ENCODE measurements at places on chromosomes 11 and 22.

- DNase-seq, result no peak
These were observed 5.3 kb upstream of the CHADL start for GRCh38 chr22:41245917-41246499.

- DNase-seq, result no peak
These were observed 62.8 kb downstream of the MORC2 start for GRCh38 chr22:30905696-30906341.

GRCh38 chr11:8061555-8062428, 19.2 kb upstream of the TUB start:
- no peak for DNase-seq

DNA sequence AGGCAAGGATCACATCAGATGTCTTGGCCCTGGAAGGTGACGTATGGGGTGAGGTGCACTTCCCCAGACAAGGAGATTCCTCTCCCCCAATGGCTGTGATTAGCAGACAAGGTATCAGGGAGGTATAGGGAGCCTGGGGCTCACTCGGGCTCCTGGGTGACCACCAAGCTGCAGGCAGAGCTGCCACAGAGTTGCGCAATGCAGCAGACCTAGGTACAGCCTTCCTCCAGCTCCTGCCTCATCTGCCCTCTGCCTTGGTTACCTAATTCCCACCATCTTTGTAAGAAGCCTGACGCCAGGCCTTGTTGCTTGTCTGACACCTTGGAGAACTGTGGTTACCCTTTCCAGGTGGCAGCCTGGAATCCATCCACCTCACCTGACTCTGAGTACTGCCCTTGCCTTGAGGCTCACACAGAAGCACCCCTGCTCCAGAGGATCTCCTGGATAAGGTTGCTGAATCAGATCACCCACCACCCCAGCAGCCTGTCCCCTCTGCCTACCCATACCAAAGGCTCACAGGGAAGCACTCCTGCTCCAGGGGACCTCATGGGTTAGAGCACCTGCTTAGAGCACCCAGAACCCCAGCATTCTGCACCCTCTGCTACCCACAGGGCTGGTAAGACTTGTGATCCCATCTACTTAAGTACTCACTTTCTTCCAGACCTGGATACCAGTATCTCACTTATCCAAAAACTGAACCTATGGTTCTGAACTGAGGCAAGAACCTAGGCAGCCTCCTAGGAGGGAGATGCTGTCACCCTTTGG, 40.4 kb downstream of the GAB4 start:
- no peak for DNase-seq

GRCh38 chr11:46391186-46391577, 394 bp downstream of the CHRM4 start:
- DNase-seq, result no peak

GRCh38 chr11:11137339-11137738, 215.7 kb downstream of the CSNK2A3 start:
- no peak for DNase-seq

DNA sequence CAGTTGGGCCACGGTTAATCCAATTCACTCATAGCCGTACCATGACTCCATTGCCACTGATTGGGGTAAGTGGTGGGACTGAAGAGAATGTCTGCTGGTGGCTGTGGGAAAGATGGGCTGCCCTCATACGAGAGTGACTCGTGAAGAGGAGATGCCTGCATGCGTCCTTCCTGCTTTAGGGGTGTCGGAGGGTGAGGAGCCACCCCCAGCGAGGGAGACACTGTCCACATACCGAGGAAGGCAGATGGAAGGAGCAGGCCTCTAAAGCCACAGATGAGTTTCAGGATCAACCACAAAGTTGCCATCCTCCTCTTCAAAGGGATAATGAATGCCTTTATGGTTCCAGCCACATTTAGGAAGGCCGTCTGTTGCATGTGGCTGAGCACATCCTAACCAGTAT, 83.2 kb downstream of the GRIK4 start:
- no peak for DNase-seq

- DNase-seq, result no peak
These were observed 26.6 kb downstream of the P2RY2 start for GRCh38 chr11:73244589-73245240.

- DNase-seq, result no peak
These were observed 19.7 kb downstream of the OR51E2 start for GRCh38 chr11:4677948-4678347.

GRCh38 chr11:46912526-46913150, 5.7 kb downstream of the LRP4 start:
- DNase-seq, result no peak

DNA sequence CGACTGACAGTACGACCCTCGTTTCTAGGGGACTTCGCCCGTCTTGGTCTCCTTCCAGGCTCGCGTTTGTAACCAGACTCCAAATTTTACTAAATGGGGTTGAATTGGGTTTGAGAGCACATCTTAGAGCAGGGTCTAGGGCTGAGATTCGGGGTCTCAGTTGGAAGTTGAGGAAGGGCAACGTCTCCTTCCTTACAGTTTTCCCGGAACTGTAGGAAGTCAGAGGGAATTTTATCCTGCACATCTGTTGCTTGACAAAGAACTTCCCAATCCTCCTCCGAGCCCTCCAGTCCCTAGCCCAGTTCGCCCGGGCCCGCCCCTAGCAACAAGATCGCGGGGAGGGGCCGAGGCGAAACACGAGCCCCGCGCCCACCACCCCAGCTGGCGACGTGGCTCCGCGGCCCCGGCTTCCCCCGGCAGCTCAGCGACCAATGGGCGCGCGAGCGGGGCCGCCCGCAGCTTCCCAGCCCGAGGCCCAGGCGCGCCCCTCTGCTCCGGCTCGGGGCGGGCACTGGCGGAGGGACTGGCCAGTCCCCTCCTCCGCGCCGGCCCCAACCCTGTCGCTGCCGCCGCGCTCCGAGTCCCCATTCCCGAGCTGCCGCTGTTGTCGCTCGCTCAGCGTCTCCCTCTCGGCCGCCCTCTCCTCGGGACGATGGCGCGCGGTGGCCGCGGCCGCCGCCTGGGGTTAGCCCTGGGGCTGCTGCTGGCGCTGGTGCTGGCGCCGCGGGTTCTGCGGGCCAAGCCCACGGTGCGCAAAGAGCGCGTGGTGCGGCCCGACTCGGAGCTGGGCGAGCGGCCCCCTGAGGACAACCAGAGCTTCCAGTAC, at the start of gene RCN1:
Gene RCN1, plus strand, starts transcription at position 530 of the 826 bp plus-strand sequence. Its CDS starts 123 bp downstream, at position 653.
- no peak for DNase-seq

GRCh38 chr22:30968015-30968923, at the start of gene MORC2:
MORC2 (minus strand) TSS chr22:30968774; CDS start chr22:30967889, 885 bp downstream.
- no peak for DNase-seq

DNA sequence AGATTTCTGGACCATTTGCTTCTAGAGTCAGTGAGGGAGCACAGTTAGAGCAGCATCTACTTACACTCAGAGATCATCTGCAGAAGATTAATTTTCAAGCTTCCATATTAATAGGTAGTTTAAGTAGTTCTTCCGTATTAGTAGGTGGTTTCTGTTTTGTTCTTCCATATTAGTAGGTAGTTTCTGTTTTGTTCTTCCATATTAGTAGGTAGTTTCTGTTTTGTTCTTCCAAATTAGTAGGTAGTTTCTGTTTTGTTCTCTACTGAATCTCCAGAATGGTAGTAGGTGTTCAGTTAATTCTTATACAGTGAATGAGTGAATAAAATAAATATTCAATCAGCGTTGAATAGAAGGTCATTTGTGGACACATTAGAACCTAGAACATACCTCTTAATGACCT, 175.7 kb downstream of the TMEM135 start:
- DNase-seq, result no peak

DNA sequence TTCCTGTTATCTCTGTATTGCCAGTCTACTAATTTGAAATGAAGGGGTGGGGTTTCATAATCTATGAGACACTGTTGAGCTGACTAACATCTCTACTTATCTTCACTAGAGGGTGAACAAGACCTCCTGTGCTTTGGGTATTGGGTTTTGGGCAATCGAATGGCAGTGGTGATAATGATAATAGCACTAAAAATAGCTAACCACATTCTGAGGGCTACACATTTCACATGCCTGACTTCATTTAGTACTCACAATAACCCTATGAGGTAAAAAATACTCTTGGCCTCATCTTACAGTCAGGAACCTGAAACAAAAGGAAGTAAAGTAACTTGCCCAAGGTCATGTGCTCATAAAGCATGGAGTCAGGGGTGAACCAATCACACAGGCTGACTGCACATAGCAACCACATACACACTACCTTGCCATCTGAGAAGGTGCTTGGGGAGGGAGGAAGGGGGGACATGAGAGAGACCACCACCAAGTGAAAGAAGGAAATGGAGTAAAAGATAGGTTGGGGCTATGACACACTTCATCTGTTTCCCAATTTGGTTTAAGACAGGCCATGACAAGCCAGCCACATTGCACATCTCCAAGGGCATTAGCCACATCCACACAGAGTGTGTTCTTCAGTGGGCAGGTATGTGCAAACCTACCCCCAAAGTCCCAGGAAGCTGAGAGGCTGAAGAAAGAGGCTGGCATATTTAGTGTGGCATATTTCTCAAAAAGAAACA, 387.6 kb upstream of the DDI1 start:
- no peak for DNase-seq

DNA sequence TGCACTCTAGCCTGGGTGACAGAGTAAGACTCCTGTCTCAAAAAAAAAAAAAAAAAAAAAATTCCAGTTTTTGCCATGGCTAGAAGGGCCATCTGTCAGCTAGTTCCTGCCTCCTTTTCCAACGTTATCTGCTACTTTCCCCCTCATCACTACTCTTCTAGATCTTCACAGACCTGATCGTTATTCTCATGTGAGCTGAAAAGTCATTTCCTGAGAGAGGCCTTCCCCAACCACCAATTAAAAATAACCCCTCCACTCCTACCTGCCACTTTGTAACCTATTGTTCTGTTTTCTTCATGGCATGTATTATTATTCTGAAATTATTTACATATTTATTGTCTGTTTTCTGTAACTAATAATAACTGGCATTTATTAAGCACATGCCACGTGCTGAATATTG, 24.2 kb downstream of the SGSM3 start:
- no peak for DNase-seq

GRCh38 chr11:28400331-28401100, 292.3 kb downstream of the METTL15 start:
- DNase-seq, result no peak

GRCh38 chr11:131689049-131689925, 318.9 kb downstream of the NTM start:
- no peak for DNase-seq

- DNase-seq, result no peak
These were observed 8.6 kb upstream of the IGLL5 start for GRCh38 chr22:22878801-22879674.

DNA sequence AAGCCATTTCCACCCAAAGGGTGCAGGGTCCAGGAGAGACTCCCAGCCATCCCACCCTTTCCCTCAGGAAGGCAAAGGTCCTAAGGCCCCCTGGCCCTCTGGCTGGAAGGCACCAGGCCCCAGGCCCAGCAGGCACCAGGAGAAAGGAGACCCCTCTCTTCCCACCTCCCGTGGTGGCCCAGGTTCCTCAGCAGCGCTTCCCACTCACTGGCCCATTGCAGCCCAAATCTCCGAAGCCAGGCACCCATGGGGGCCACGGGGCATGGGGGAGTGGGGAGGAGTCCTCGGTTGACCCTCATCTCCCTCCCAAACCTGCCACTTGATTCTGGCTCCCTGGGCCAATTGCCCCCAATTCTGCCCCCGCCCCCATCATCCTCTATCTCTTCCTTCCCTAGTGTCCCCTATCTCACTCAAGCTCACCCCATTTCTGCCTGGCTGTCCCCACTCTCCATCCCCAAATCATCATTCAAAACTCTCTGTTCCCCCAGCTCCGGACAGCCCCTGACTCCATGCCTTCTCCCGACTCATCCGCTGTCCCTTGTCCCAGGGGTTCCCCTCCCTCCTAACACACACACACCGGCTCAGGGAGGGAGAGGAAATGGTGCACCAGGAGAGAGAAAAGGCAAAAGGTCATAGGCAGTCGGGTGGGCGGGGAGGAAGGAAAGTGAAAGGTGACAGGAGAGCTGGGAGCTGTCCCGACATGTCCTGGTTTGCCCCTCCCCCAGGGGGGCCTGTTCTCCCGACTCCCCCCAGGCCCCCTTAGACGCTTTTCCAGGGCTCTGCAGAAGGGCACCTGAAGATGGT, 1.2 kb downstream of the LIF start:
- no peak for DNase-seq

- no peak for DNase-seq
These were observed 205.6 kb downstream of the ADAMTS15 start for GRCh38 chr11:130653838-130654636.
